ENCODE measurements at places on chromosomes 2 and 18. TPM values are rescaled to one million over a fixed set of nuclear protein-coding genes. Genes with fewer than 3 reads are reported as not detected.
A peak's percentile ranks its signal among the peaks of the same experiment; 100 is the strongest.

The FAM110C gene
- not detected for total RNA-seq

The KYNU gene
- total RNA-seq: not detected

The GPC1 gene
- total RNA-seq: 95.4 TPM

DNA sequence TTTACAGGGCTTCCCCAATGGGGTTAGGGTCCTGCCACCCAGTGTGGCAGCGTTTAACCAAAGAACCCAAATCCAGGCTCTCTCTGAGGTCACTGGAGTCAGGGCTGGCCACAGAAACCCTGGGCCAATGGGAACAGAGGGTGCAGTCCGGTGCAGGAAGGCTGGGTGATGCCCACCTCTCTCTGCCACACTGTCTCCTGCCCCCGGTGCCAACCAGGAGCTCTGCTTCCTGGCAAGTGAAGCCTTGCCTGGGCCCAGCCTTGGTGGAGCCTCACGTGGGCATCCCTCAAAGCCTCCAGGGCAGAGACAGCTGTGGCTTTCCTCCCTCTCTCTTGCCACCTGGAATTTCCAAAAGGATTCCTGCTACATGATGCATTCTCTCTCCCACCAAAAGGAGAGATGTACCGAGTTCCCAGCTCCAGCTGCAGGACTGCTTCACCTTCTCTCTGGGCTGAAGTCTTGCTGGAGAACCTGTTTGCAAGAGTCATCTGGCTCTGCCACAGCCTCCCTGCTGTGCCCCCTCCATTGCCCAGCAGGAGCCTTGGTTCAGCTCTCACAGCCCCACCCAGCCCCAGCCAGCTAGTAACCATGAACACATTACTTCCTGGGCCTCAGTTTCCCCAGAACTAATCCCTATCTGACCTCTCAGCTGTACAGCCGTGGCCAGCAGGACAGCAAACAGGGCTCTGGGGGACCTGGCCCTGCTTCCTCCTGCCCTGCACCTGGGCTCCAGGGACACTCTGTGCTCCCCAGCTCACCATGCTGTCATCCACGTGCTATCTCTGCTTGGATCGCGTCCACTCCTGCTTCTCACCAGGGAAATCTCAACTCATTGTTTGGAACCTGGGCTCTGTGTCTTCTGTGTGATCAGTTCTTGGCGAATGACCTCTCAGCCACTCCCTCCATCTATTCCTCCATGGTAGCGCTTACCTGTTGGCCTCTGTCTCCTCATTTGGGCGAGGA lies 43.4 kb downstream of the KCNF1 start:
- DNase-seq: peak; percentile 54

DNA sequence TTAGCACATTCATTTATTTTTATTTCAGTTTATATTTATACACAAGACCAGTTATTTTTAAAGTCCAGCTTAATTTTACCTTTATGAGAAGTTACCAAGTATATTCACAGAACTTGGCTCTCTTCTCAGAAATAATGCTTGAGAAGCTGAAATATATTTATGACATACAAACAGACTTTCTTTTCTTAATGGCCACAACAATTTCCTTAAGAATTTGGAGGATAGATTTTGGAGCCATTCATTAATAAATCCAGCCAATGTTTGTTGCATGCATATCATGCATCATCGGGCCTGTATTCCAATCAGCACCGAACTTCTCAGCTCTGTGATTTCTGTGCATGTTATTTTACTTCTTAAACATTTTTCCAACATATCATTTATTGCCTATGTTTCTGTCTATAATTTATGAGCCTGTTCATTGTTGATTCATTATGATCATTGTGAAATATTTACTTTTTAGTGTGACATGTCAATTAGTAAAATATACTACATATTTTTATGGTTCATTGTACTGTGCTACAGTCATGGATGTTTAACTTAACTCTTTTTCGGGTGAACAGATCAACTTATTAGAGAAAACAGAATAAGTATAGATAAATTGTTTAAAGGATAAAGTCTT lies 3.5 kb downstream of the GULP1 start:
- DNase-seq: no peak

- peak; percentile 76 for DNase-seq
These were observed 22.6 kb upstream of the ITGA6 start for GRCh38 chr2:172404824-172405223.

DNA sequence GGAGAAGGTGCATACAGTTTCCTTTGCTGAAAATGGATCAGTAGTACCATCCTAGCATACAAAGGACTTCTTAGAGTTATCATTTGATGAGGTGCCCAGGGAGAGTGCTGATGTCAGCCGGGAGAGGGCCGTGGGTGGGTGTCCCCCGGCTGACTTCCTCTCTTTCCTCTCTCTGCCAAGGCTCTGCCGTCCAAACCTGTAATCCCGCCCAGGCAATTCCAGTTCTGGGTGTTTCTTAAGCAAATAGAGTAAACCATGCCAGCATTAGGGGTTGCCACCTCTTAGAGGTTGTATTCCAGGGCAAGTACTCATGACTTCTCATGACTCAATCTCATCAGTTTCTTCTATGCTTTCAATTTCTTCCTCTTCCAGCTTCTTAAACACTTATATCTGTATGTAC lies 117.2 kb downstream of the GATA6 start:
- DNase-seq: peak; percentile 89

Measured in MG63 (cell line).